ENCODE measurements at places on chromosomes 5 and 9. TPM values are rescaled to one million over a fixed set of nuclear protein-coding genes. Genes with fewer than 3 reads are reported as not detected.

TMC1 gene
- not detected for total RNA-seq

DNA sequence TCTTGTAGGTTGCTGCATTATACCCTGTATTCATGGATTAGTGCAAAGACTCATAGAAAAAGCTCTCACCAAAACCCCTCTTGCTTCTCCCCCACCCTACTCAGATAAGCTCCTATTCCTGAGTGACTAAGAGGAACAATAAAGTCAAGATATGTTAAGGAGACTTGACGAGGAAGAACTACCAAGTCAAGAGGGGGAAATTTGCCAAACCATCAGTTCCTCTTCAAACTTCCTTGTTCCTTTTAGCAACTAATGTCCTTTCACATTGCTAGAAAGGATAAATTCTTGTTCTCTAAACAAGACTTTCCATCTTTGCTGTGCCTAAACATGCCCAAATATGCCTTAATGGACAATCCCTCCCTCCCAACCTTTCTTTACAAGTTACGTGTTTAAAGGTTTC is 27.0 kb downstream of the CNOT8 start:
- H3K27me3 ChIP-seq: no peaks in the 10 kb centered on the region
- DNase-seq: no peak
- H3K36me3 ChIP-seq: peaks cover 89% of the 10 kb centered on the region
- no peak overlapping the region for H3K4me3 ChIP-seq
- H3K27ac ChIP-seq: no peak overlapping the region
- H3K4me1 ChIP-seq: no peaks in the 10 kb centered on the region

FOXD4L5 gene
- 0.09 TPM for total RNA-seq

STKLD1 gene
- 0.87 TPM for total RNA-seq

DND1 gene
- 3.5 TPM for total RNA-seq

SMIM33 gene
- 0.23 TPM for total RNA-seq

- H3K27ac ChIP-seq: no peak overlapping the region
- peaks cover 3% of the 10 kb centered on the region for H3K27me3 ChIP-seq
- no peak for DNase-seq
Measured at GRCh38 chr5:135249658-135250057, 149.4 kb downstream of the MACROH2A1 start.

GRCh38 chr5:90530736-90531487 is 1.5 kb upstream of the LYSMD3 start:
- H3K27me3 ChIP-seq: peaks cover 18% of the 10 kb centered on the region
- no peak overlapping the region for H3K27ac ChIP-seq
- H3K4me1 ChIP-seq: peaks cover 19% of the 10 kb centered on the region

ADAM19 gene
- total RNA-seq: 229 TPM

DNA sequence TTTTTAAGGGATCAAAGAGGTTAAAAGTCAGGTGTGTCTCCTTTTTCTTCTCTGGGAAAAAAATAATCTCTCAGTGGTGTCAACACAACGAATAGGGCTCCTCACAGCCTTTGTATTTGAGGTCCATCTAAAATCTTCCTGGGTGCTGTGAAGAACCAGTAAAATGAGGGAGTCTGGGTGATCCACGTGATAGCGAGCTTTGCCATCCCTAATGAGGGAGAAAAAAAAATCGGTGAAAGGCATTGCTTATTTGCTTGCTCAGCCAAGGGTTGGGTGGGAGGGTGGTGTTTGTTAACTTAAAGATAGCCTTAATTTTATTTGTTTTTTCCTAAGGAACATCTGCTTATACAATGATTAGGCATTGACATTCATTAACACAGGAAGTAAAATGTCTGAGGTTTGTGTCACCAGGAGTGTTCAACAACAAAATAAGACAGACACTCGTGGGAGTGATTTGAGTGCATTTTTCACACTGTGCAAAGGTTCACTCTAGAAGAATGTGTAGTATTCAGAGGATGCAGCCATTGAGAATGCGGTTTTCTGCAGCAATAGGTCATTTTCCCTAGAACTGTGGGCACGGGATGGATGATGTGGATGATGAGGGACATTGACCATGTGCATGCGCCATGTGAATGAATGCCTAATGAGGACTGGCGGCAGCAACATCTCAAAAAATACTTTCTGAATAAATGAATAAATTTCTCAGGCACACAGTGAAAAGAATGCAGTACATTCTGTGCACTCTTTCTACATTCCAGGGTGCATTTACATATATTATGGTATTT is 369.5 kb downstream of the NTRK2 start:
- H3K27ac ChIP-seq: no peak overlapping the region
- no peaks in the 10 kb centered on the region for H3K36me3 ChIP-seq
- DNase-seq: no peak
- H3K4me3 ChIP-seq: no peak overlapping the region
- H3K4me1 ChIP-seq: no peaks in the 10 kb centered on the region

DNA sequence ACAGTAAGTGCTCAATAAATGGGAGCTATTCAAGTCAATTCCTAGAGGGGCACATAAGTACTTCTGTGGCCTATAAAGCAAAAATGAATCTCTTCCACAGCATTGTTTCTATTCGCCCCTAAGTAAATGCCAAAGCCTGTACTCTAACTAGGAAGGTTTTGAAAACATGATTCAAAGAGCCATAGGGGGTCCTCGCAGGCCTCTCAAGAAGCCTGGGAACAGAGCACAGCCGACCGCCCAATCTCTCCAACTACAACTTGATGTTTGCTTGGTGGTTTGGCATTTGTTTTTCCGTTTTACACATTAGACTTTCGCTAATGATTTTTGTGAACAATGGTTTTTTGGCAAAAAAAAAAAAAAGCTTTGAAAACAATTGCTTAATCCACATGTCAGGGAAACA is 19.4 kb downstream of the EFNA5 start:
- H3K36me3 ChIP-seq: no peaks in the 10 kb centered on the region
- no peak for DNase-seq
- no peak overlapping the region for H3K4me3 ChIP-seq
- no peak overlapping the region for H3K27ac ChIP-seq
- no peaks in the 10 kb centered on the region for H3K4me1 ChIP-seq

DNA sequence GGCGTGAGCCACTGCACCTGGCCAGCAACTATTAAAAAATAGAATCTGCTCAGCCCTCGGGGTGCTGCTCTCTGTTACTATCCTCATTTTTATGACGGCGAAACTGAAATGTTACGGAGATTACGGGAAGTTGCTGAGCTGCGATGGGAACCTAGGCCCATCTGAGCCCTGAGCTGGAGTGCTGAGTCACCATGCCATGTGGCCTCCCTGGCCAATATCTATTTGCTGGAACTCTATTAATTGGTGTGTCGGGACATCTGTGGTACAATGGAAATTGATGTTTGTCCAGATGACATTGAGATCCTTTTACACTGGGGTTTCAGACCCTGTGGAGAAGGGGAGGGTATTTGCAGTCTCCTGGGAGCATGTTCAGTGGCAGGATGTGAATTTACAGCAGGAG is 8.1 kb downstream of the PRDM12 start:
- H3K27me3 ChIP-seq: peaks cover 17% of the 10 kb centered on the region
- no peaks in the 10 kb centered on the region for H3K36me3 ChIP-seq
- no peaks in the 10 kb centered on the region for H3K4me1 ChIP-seq
- DNase-seq: no peak
